ENCODE measurements at places on chromosomes 4 and X. TPM values are rescaled to one million over a fixed set of nuclear protein-coding genes. Genes with fewer than 3 reads are reported as not detected.
A peak's percentile ranks its signal among the peaks of the same experiment; 100 is the strongest.

GRCh38 chr4:157095716-157096115 lies 19.8 kb downstream of the GLRB start:
- no peaks in the 10 kb centered on the region for H3K27me3 ChIP-seq
- H3K4me1 ChIP-seq, result peaks cover 4% of the 10 kb centered on the region
- no peak overlapping the region for H3K27ac ChIP-seq
- no peaks in the 10 kb centered on the region for H3K36me3 ChIP-seq
- DNase-seq, result no peak
- no peak overlapping the region for H3K4me3 ChIP-seq

DNA sequence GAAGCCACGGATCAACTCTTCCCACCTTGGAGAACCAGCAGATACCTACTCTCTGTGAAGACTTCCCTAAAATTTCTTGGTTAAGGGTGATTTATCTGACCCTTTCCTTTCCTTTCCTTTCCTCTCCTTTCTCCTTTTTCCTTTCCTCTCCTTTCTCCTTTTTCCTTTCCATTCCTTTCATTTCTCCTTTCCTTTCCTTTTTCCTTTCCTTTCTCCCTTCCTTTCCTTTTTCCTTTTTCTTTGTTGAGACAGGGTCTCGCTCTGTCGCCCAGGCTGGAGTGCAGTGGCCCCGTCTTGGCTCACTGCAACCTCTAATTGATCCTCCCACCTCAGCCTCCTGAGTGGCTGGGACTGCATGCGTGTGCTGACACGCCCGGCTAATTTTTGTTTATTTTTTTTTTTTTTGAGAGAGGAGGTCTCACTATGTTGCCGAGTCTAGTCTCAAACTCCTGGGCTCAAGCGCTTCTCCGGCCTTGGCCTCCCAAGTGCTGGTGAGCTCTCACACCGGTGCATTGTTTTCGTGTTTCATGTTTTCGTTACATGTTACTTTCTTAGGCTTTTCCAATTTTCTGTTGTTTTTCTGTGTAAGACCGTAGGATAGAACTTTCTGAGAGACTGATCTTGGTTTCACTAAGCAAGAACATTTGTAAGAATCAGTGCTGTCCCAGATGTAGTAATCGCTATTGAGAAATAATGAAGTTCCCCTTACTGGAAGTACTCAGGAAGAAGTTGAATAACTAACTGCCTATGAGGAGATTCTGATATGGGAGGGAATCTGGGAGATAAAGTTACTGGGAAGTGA lies 2.0 kb downstream of the TMEM165 start:
- H3K27me3 ChIP-seq, result no peaks in the 10 kb centered on the region
- H3K4me3 ChIP-seq, result peak overlapping the region; percentile 90
- DNase-seq, result peak; percentile 57
- H3K4me1 ChIP-seq, result peaks cover 8% of the 10 kb centered on the region

HSD17B13 gene
- not detected for total RNA-seq

GRCh38 chr4:101370663-101371210 lies 23.4 kb upstream of the PPP3CA start:
- no peak overlapping the region for H3K4me3 ChIP-seq
- H3K36me3 ChIP-seq, result no peaks in the 10 kb centered on the region
- peaks cover 13% of the 10 kb centered on the region for H3K4me1 ChIP-seq
- no peak overlapping the region for H3K27ac ChIP-seq
- H3K27me3 ChIP-seq, result no peaks in the 10 kb centered on the region
- DNase-seq, result no peak

DNA sequence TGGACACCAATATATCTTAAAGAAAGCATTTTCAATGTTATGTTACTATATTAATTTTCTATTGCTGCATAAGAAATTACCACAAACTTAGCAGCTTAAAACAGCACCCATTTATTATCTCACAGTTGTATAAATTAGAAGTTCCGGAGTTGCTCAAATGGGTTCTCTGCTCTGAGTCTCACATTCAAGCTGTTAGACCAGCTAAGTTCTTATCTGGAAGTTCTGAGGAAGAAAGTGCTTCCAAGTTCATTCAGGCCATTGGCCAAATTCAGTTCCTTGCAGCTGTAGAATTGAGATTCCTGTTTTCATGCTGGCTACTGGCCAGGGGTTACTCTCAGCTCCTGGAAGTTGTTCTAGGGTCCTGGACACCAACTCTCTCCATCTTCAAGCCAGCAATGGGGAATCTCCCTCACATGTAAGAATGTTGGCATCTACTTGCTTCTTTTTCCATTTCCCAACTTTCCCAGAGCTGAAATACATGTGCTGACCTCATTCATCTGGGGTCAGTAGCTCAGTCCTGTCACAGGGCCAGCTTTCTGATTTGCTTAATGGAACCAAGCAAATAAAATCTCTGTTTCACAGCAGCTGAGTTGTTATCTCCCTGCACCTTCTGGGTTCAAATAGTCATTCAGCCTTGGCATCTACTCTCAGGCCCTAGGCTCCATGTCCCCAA lies 99.6 kb upstream of the INTU start:
- H3K4me1 ChIP-seq, result no peaks in the 10 kb centered on the region
- no peak overlapping the region for H3K27ac ChIP-seq
- no peaks in the 10 kb centered on the region for H3K36me3 ChIP-seq
- H3K27me3 ChIP-seq, result no peaks in the 10 kb centered on the region

DNA sequence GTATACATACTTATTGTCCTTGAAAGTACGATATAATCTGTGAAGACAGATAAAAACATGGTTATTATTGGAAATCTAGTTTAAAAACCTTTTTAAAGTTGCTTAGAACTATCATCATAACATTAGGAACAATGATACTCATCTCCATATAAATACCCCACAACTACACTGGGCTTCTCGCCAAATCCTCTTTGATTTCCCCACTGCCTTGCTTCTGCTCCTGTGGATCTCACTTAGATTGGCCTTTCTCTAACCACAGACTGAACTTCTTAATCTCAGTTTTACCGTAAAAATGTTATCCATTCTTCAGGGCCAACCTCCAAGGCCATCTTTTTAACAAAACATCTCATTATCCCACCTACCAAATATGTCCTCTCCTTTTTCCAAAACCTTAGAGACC lies 77.6 kb downstream of the PRKG2 start:
- no peak overlapping the region for H3K27ac ChIP-seq
- H3K4me3 ChIP-seq, result no peak overlapping the region

VCX3A gene
- total RNA-seq, result not detected
